Fibroblast of skin of abdomen (primary cell): ENCODE measurements at places on chromosomes 16 and 17.

DNA sequence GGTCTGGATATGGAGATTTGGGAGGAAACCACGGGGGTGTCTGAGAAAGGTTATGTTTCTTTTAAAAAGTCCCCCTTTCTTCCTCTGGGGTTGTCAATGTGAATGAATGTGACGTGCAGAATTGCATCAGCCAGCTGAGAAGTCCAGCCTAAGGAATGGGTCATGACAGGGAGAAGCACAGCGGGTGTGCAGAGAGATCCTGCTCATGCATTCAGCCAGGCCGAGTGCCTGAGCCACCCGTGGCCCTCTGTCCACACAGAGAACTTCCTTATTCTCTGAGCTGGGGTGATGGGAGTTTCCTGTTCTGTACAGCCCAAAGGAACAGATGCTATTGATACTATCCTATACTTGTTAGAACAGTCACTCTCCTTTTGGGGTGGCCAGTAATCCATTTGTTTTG lies 117.9 kb downstream of the CPPED1 start:
- no peak for DNase-seq

DNA sequence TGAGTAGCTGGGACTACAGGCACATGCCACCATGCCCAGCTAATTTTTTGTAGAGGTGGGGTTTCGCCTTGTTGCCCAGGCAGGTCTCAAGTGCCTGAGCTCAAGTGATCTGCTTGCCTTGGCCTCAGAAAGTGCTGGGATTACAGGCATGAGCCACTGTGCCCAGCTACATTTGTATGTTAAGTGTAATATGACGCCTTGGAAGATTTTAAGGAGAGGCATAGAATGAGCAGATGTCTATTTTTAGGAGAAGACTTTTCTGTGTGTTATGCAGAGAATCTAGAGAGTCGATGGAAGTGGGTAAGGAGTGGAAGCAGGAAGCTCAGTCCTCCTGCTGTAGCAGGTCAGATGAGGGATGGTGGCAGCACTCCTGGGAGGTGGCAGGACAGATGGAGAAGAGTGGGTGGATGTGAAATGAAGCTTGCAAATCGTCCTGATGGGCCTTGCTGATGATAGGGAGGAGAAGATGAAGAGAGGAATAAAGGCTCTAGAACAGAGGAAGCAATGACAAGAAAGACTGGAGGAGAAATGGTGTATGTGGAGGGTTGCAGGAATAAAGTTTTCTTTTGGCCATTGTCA lies 125.3 kb downstream of the SHISA6 start:
- no peak for DNase-seq

- DNase-seq = no peak
These were observed 12.0 kb downstream of the C17orf113 start for GRCh38 chr17:42038221-42038973.

DNA sequence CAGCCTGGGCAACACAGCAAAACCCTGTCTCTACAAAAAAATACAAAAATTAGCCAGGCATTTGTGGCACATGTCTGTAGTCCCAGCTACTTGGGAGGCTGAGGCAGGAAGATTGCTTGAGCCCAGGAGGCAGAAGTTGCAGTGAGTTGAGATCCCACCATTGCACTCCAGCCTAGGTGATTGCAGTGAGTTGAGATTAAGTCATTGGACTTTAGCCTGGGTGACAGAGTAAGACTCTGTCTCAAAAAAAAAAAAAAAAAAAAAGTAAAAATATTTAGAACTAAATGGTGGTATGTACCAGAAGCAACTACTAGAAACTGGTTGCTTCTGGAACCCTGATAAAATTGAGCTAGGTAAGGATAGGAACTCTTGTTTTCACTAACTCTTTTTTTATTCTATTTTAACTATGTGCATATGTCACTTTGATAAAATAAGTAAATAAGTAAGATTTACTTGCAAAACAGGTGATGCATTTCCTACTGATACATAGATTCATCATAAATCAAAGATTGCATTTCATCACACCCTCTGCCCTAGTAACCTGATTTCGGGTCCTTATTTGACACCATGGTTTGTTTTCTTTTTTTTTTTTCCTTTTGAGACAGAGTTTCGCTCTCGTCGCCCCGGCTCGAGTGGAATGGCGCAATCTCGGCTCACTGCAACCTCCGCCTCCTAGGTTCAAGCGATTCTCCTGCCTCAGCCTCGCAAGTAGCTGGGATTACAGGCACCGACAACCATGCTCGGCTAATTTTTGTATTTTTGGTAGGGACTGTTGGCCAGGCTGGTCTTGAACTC lies 66.0 kb downstream of the USP32 start:
- DNase-seq = no peak

DNA sequence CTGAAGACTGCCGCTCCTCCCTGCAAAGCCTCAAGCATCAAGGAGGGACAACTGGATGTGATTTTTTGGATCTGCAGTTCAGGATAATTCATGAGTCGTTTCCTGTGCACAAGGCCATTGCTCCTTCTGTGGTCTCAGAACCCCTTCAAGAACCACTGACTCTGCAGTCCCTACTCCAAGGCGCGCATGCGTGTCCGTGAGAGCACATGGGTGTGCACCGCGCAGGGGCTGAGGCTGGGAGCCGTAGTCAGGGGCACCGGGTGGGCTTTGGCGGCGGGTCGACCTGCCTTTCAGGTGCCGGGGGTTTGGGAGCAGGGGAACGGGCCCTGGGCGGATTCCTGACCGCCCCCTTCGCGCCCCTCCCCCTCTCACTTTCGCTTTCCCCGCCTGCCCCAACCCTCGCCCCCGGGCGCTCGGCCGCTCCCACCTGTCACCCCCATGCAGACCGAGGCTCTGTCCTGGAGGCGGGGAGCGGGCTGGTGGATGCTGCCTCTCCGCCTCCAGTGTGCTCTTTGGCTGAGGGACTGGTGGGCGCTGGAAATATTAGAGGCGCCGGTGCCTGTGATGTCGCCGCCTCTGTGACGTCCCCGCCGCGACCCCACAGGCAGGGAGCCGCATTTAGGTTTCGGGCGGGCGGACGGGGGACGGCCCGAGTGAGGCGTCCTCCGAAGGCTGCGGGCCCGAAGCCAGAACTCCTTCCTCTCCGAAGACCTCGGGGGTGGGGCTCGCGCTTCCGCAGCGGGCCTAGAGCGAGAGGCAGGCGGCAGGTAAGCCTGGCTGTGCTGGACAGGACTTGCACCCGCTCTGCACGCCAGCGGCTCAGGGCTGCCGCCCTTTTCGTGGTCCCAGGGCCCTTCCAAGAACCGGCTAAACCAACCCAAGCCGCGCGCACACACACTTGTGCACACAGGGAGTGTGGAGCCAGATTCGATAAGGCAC lies at the start of gene SPATA32:
Gene SPATA32 (minus strand): TSS at position 518 of the 939 bp plus-strand sequence. CDS start 78 bp downstream, at position 440.
- peak; percentile 54 for DNase-seq

DNA sequence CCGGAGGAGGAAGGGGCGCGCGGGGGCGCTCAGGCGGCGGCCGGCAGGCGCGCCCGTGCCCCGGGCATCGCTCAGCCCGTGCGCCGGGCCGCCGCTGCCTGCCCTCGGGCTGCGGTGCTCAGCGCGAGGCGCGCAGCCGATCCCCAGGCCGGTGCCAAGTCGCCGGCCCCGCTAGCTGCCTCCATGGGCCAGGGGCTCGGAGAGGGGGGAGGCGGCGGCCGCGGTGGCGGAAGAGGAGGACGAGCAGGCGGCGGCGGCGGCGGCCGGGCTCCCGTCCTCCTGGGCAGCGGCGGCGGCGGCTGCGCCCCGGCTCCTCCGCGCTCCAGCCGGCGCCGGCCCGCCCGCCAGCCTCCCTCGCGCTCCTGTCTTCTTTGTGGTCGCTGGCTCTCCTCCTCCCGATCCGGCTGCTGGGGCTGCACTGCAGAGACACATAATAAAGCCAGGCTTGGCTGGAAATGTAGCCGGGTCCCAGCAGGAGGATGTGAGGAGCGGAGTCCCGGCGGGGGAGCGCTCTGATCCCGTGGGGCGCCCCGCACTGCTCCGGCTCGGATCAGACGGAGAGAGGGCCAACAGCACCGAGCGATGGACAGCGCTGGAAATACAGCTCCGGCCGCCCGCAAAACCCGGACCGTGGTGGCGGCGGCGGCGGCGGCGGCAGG lies 889 bp upstream of the ZNF423 start:
- DNase-seq = peak; percentile 79

- DNase-seq = peak; percentile 68
These were observed 59.9 kb downstream of the BEAN1 start for GRCh38 chr16:66486773-66487579.

DNA sequence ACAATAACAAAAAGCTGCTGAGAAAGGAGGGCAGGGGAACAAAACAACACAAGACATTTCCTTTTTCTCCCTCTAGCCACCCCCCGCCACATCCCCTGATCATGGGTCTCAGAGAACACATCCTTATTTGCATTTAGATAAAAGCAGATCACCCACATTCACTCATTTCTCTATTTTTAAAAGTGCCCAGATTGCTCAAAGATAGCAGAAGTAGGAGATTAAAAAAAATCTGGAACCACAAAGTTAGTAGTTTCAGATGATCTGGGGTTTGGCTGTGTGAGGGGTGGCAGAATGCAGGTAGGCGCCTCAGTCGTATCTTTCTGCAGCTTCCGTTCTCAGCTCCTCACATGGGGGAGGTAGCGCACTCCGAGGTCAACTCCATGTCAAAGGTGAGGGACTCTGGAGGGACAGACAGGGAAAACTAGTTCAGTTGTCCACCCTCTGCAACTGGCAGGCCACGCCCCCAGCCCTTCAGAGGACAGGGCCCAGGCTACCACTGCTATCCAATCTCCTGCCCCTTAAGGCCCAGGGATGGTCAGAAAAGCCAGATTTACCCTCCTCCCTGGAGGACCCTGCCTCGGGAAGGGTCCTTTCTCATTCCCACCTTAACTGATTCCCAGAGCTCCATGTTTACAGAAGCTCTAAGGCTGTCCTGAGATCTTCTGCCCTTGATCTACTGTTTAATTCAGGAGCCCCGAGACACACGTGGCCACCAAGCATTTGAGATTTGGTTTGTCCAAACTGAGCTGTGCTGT lies 27.3 kb downstream of the STAT5A start:
- DNase-seq = no peak

DNA sequence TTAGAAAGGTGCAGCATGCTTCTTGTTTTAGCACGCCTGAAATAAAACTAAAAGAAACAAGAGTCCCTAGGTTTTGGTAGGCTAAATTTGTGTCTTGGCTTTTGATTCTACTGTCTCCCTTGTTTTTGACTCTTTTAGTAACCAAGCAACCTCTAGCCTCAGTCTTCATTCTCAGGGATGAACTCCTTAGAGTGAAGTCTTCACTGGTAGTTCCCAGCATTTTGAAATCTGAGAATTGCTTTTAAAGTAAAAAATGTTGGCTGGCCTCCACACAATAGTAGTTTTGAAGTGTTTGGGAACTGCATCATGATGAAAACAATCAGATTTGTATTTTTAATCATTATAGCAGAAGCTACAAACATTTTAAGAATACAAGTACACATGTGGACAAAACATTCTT lies 6.1 kb upstream of the CDR2 start:
- no peak for DNase-seq

DNA sequence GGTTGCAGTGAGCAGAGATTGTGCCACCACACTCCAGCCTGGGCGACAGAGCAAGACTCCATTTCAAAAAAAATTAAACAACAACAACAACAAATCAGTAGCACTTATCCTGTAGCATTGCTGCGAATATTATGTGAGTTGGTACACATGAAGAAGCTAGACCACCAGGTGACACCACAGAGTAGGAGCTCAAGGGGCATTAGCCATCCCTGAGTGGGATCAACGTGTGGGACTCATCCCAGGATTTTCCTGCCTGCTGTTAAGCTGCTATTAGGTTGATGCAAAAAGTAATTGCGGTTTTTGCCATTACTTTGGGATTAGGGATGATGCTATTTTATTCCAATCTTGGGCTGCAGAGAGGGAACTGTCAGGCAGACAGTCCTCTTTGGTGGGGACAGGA lies 47.2 kb downstream of the OTOA start:
- no peak for DNase-seq
